ENCODE measurements at places on chromosomes 4 and X.

DNA sequence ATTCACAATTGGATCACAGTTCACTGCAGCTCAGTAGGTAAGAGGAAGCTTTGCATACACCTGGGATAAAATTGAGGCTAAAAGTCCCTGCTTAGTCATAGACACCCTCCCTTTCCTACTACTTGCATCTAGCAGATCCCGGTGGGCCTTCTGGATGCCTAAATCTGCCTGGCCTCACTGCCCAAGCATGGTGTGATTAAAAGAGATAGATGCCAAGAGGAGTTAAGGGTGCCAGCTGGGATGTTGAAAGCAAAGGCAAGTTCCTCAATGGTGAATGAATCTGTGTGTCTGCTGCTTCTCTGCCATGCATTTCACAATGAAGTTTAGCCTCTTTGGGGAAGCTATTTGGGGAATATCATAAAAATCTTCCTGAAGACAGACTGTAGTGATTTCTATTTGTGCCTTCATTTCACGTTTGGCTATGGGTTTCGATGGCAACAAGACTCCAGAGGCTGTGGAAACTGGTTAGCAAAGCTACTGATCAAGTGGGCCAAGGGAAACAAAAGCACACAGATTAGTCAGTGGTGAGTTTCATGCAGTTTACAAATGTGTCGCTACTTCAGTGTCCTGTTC is 534.0 kb downstream of the ANKRD50 start:
- no peak for DNase-seq

- DNase-seq = no peak
Measured at GRCh38 chr4:189825466-189825865, 115.2 kb upstream of the FRG1 start.

DNA sequence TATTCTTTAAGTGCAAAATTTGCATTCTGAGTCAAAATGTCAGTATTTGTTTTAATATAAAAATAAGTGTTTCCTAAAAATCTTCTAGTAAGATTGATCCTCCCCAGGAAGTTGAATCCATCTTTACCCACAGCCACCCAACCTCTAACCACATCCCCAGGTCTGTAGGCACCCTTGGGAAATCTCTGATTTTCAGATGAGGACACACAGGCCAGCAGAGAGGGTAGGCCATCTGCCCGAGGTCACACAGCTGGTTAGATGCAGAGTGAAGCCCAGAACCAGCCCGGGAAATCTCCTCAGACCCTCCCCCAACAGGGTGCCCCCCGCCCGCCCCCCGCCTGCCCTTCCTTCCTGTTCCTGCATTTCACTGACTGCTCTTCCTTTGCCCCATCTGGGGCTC is 277.5 kb downstream of the FBXW7 start:
- DNase-seq = no peak

DNA sequence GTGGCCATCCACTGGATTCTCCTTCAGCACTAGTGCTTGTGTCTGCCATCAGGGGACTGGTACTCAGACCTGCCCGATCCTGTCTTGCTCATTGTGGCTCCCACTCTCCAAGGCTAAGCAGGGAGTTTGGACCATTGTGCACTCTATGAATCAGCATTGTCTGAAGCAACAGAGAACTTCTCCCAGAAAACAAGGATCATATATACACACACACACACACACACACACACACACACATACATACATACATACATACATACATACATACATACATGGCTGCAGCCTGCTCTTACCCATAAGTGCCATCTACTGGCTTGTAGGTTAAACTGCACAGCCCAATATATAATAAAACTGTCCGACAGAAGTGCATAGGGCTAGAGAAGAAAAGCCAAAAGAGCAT is 345.3 kb upstream of the LCORL start:
- no peak for DNase-seq

GRCh38 chr4:185335579-185335978 is 60.1 kb downstream of the LRP2BP start:
- DNase-seq = no peak

DNA sequence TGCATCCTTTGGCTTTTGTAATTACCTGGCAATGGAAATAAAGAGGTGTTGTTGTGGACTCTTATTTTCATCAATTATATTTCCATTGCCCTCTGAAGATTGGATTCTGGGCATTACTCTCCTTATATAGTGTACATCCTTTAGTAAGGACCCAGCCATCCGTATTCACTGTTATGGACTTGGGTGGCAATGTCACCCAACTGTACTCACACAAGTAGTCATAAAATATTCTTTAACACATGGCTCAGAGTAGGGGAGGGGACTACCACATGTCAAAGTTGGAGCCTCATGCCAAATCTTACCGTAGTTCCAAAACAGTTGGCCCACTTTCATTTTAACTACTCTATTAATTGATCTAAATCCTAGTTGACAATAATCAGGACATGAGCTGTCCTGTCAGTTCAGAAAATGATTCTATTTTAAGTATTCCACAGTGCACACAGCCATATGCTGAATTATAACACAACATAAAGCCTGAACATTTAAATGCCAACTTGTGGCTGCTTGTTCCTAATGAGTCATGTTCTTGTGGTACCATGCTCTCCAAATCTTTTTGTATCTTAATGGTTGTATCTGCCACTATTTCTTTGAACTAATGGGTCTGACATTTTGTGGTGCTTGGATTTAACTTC is 4.9 kb downstream of the FRAS1 start:
- no peak for DNase-seq

Measured in activated naive CD8-positive, alpha-beta T cell treated with anti-CD3 and anti-CD28 coated beads for 36 hours (primary cell).